ENCODE measurements at places on chromosomes 2 and 18.

- DNase-seq = no peak
These were observed 371.9 kb downstream of the IRS1 start for GRCh38 chr2:226427538-226428307.

- DNase-seq = no peak
These were observed 29.8 kb downstream of the CDC42EP3 start for GRCh38 chr2:37641582-37642171.

- no peak for DNase-seq
These were observed 864.6 kb upstream of the FSHR start for GRCh38 chr2:50018921-50019320.

DNA sequence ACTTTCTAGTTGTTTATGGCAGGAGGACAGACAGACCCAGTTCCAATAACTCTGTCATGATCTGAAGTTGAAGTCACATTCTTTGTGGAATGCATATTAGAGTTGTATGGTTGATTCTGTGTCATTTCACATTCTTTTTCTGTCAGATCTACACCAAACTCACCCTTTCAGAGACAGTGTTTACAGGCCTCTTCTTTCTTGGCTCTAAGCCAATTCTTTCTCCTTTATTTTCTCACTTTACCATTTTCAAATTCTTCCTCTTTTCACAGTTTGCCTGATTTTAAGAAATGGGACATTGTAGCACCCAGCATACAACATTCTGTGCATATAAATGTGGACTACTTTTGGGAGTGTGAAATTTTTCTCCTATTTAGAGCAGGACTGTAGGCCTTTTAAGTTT, 103.7 kb downstream of the CCDC85A start:
- DNase-seq = no peak

DNA sequence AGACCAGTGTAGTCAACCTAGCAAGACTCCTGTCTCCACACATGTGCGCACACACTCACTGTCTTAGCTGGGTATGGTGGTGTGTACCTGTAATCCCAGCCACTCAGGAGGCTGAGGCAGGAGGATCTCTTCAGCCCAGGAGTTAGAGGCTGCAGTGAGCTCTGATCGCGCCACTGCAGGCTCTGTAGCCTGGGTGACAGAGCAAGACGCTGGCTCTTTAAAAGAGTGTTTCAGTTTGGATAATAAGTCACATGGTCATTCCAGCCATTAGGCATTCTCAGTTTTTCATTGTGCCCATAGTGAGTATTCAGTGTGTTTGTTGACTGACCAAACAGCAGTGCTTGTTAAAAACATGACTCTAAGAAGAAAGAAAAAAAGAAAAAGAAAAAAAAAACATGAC, 31.0 kb downstream of the RAB10 start:
- no peak for DNase-seq

- DNase-seq = no peak
These were observed 385.4 kb upstream of the SYT4 start for GRCh38 chr18:43662657-43663056.

DNA sequence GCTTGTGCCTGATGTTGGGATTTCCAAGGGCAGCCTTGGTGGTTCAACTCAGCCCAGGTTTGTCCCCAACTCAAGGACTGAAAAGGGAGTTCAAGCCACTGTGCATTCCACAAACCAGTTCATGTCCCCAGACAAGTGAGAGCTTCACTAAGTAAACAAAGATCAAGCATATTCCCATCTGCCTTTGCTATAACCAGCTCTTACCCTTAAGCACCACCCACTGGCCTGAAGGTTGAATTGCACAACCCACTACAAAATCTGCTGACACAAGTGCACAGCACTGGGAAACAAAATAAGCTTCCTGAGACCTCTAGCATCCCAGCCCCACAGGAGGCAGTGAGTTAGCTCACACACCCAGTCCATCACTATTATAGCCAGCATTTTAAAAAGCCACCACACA, 516.7 kb downstream of the NR4A2 start:
- DNase-seq = no peak

GRCh38 chr2:64661741-64662169, 8.0 kb upstream of the SERTAD2 start:
- no peak for DNase-seq

- DNase-seq = no peak
These were observed 54.7 kb downstream of the BIN1 start for GRCh38 chr2:127052057-127052770.

GRCh38 chr18:62749389-62749788, 34.0 kb downstream of the PHLPP1 start:
- DNase-seq = no peak

- DNase-seq = no peak
These were observed 465.8 kb downstream of the PARD3B start for GRCh38 chr2:205011031-205011430.

GRCh38 chr18:63025251-63026090, 294.1 kb downstream of the BCL2 start:
- DNase-seq = no peak

- DNase-seq = no peak
These were observed 102.9 kb upstream of the MSH2 start for GRCh38 chr2:47300081-47300480.

- no peak for DNase-seq
These were observed 2.8 kb upstream of the PEX13 start for GRCh38 chr2:61014763-61015162.

- no peak for DNase-seq
These were observed 262.9 kb upstream of the MAP2 start for GRCh38 chr2:209160800-209161588.

- DNase-seq = no peak
These were observed 25.4 kb upstream of the GLI2 start for GRCh38 chr2:120710256-120710655.

GRCh38 chr2:234166531-234166930, 116.0 kb downstream of the SPP2 start:
- no peak for DNase-seq

DNA sequence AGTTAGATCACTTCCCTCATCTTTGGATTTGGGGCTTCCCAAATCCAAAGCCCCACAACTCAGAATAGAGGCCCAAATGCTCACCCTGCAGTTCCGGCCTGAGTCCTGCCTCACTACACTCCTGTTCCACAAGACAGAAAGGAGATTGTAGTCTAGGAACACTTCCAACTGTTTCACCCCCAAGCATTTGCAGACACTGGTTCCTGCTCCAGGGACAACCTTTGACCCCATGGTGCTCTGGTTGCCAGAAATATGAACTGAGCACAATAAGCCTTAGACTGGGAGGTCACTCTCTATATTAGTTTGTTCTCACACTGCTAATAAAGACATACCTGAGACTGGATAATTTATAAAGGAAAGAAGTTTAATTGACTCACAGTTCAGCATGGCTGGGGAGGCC, 49.0 kb downstream of the HRH4 start:
- no peak for DNase-seq

DNA sequence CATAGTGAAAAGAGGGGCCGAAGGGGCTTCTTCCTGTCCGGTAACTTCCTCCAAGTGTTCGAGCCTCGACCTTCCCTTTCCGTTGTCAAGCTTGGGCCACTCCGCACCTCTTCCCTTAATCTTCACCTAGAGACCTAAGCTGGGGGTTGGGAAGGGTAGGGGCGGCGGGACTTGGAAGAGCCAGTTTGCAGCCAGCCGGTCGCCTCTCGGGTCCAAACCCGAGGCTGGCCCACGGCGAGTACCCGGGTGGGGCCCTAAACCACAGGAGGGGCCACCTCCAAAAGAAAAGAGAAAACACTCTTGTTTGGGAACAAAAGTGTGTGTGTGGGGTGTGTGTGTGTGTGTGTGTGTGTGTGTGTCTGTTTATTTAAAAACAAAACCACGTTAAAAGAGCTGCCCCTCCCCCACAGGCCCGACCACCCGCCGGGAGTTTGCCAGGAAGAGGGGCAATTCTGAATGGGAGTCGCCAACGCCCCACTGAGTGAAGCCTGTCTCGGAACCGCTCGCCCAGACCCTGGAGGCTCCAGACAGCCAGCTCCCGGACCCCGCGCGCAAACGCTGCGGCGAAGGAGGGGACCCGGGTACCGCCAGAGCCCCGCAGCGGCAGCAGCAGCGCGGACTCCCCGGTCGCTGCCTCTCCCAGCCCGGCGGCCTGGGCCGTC, 488 bp upstream of the RHOB start:
- peak; percentile 16 for DNase-seq

- no peak for DNase-seq
These were observed 174.8 kb downstream of the DYM start for GRCh38 chr18:49285627-49286026.

DNA sequence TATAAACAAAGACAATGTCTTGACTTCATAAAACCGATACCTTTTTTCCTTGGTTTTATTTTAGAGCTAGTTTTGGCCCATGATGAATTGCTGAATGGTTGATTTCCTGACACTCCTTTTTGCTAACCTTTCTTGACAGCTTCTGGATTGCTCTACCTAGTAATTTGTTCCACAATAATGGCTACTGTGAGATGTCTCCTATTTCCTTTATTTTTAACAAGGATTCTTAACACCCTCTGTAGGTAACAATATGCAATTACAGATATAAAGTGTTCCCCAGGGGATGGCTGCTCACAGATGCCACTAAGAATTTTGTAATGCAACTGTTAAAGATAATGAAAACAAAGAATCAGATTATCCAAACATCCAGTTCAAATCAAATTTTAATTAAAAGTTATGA, 100.8 kb upstream of the ATP5MC3 start:
- DNase-seq = no peak

- no peak for DNase-seq
These were observed 64.0 kb downstream of the SPIRE1 start for GRCh38 chr18:12593866-12594265.

DNA sequence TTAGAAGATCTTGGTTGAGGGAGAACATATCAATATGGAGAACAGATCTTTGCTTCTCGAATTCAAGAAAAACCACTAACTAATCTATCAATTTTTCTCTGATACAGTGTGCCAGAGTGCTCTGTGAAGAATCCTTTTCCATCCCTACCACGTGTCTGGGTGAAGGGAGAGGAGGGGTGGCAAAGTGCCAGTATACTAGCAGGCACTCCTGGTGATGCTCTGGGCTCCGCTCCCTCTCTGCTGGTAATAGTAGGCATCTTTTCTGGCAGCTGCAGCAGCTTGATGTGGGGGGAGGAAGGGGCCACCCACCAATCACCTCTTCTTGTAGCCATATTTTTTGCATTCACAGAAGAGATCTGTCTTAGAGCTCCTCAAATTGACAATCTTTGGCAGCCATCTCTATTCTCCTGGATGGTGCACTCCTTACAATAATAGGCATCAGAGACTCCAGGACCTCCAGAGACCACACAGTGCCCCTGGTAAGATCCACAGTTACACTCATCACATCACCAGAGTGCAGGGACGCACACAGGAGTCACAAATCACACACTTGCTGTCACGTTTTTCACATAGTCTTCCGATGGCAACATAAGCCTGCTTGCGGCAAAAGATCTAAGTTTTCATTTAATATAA, 15.7 kb downstream of the STK39 start:
- DNase-seq = no peak

DNA sequence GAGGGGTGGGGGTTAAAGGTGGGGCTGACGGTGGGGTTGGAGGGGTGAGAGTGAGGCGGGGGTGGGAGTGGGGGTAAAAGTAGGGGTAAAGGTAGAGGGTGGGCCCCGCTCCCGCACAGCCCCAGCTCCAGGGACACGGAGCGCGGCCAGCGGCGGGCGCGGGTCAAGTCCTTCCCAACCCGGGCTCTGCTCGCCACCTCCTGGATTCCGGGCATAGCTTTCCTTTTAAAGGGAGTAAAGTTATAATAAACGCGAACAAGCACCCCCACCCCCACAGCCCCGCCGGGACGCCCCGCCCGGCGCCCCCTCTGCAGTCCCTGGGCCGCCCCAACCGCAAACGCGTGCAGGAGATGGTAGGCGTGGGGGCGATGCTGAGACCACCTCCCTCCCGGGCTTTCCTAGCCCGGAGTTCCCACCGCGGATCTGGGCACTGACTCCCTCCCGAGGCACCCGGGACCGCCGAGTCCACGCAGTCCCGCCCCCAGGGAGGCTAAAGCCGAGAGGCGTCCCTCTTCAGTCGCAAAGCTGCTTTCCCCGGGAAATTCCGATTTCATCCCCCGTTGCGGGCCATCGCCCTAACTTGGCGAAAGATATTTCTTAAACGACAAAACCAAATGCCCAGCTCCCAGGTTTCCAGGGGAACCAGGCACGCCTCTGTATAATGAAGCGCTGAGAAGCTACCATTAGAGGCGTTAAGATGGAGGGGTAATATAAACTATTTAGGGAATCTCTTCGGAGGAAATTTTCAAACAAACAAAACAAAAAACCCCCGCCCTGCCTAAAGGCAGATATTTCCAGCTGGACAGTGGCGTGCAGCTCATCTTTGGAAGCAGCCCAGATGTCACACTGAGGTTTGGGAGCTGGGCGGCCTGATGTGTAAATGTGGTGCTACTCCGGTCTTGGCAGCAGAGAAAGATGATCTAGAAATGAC, at the start of gene LIMS2:
TSS of gene LIMS2 (minus strand) at position 200 of the 931 bp plus-strand sequence. CDS start 506 bp downstream, outside the sequence.
- no peak for DNase-seq

- no peak for DNase-seq
These were observed 176.4 kb downstream of the TTC32 start for GRCh38 chr2:19725392-19725791.

- no peak for DNase-seq
These were observed 29.9 kb upstream of the ZNG1B start for GRCh38 chr2:113407446-113408099.

DNA sequence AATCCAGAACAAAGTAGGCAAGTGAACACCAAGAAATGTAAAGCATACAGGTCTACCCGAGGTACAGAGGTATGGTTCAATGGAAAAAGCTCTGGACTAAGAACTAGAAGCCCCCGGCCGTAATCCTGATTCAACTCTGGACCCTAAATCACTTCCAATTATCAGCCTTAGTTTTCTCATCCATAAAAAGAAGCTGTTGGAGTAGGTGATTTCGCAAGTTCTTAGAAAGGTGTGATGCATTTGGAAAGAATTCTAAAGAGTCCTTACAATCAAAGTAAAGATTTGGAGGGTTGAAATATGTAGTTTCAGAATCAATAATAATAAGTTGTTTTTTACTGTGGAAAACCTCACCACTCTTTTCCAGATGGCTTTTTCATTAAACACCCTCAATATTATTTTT, 622.1 kb upstream of the ID2 start:
- DNase-seq = no peak

- DNase-seq = peak; percentile 30
These were observed 829 bp downstream of the ACVR1C start for GRCh38 chr2:157627594-157628476.

GRCh38 chr18:23945416-23946079, 69.0 kb upstream of the TTC39C start:
- DNase-seq = no peak

GRCh38 chr2:61420991-61421544, 49.8 kb downstream of the USP34 start:
- DNase-seq = no peak

GRCh38 chr2:202765436-202765835, 106.1 kb downstream of the ICA1L start:
- no peak for DNase-seq

- DNase-seq = no peak
These were observed 113.5 kb downstream of the CSRNP3 start for GRCh38 chr2:165582863-165583506.

Data from activated CD4-positive, alpha-beta memory T cell treated with anti-CD3 and anti-CD28 coated beads, Interleukin-2, amount 10 ng/mL, durations not matched to agents 7 days and 5 days (primary cell).